ENCODE measurements at places on chromosomes 7 and 10.

DNA sequence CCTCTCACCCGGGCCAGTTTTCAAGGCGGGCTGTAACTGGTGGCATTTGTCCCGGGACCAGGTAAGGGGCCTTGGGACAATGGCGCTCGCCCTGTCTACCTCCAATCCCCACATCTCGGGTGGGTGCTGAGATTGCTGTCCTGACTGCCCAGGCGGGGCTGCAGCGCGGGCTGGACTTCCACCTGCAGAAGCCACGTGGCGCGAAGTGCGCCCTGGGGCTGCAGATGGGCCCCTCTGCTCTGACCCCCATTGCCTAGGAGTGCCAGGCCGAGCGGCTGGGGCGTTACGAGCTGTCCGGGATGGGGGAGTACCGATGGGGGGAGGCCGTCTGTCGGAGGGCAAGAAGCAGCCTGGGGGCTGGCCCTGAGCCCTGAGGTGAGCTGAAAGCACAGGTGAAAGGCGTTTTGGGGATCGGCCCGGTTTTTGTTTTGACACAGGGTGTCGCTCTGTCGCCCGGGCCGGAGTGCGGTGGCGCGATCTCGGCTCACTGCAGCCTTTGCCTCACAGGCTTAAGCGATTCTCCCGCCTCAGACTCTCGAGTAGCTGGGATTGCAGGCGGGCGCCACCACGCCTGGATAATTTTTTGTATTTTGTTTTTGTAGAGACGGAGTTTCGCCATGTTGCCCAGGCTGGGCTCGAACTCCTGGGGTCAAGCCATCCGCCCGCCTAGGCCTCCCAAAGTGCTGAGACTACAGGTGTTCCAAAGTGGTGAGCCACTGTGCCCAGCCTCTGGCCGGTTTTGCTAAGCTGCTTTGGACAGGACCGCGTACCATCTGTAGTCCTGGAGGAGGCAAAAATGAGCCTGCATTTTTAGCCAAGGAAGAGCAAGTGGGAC, at the start of gene SFXN2:
Gene SFXN2 (plus strand): TSS at position 16 of the 835 bp plus-strand sequence. CDS start 12,001 bp downstream, outside the sequence.
- peaks cover 34% of the 10 kb centered on the region for H3K4me1 ChIP-seq
- H3K4me3 ChIP-seq = peak within 1 kb of the TSS; percentile 98

- DNase-seq = peak; percentile 82
- peak overlapping the region; percentile 17 for H3K4me3 ChIP-seq
- peaks cover 52% of the 10 kb centered on the region for H3K4me1 ChIP-seq
- H3K27me3 ChIP-seq = no peaks in the 10 kb centered on the region
- peak overlapping the region; percentile 52 for H3K27ac ChIP-seq
Observed at GRCh38 chr7:35725280-35725680, 30.3 kb upstream of the HERPUD2 start.

GRCh38 chr7:124712017-124712416, 53.6 kb downstream of the GPR37 start:
- H3K4me1 ChIP-seq = no peaks in the 10 kb centered on the region
- H3K27ac ChIP-seq = no peak overlapping the region
- DNase-seq = no peak

DNA sequence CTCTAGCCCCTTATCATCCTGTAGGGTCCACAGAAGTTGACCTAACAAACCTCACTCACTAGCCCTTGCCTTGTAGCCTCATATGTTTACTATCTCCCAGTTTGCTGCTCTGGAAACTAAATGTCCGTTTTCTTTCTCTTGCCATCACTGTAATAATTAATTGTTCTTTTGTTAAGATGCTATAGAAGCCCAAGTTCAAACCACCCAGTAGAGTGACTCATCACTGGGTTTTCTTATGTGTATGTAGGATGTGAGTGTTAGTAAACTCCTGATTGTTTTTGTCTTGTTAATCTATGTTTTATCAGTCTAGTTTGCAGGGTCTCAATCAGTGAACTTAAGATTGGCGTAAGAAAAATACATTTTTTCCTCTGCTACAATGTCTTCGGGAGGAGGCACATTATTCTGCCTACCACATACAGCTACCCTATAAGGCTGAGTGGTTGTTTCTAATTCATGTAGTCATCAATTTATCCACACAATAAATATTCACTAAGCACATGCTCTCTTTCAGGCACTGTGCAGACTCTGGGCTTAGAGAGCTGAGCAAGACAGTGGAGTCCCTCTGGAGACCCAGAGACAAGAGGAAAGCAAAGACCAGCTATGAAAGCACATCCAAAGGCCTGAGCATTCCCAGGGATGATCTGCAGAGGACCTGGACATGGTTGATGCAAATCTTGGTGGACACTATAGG, 474.1 kb upstream of the AKR1E2 start:
- no peak overlapping the region for H3K27ac ChIP-seq
- H3K27me3 ChIP-seq = peaks cover 2% of the 10 kb centered on the region
- H3K4me3 ChIP-seq = no peak overlapping the region
- H3K36me3 ChIP-seq = no peaks in the 10 kb centered on the region
- H3K4me1 ChIP-seq = peaks cover 3% of the 10 kb centered on the region

GRCh38 chr10:131733596-131733995, 167.2 kb upstream of the PPP2R2D start:
- no peaks in the 10 kb centered on the region for H3K4me1 ChIP-seq
- no peaks in the 10 kb centered on the region for H3K27me3 ChIP-seq
- H3K36me3 ChIP-seq = no peaks in the 10 kb centered on the region
- DNase-seq = no peak
- H3K27ac ChIP-seq = no peak overlapping the region

GRCh38 chr7:70679661-70680060, 452.3 kb upstream of the GALNT17 start:
- DNase-seq = no peak
- peaks cover 17% of the 10 kb centered on the region for H3K4me1 ChIP-seq
- H3K27me3 ChIP-seq = no peaks in the 10 kb centered on the region
- no peaks in the 10 kb centered on the region for H3K36me3 ChIP-seq

GRCh38 chr7:1290679-1291356, 58.1 kb downstream of the UNCX start:
- no peaks in the 10 kb centered on the region for H3K36me3 ChIP-seq
- peaks cover 10% of the 10 kb centered on the region for H3K4me1 ChIP-seq
- DNase-seq = no peak
- peak overlapping the region; percentile 48 for H3K4me3 ChIP-seq

DNA sequence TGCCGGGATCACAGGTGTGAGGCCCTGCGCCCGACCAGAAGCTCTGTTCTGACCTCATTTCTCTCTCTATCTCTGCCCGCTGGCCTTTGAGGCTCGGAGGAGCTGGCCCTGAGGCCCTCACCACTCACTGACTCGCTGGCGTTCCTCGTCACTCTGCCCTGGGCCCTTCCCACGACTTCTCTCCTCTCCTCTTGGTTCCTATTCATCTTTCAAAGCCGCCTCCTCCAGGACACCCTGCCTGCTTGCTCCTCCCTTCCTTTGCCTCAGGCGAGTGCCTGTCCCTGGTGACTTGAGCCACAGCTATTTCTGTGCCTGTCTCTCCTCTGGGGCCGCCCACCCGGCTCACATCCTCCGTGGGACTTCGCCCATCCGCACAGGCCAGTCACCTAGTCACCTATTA, 17.3 kb upstream of the ADGRA1 start:
- no peak overlapping the region for H3K4me3 ChIP-seq
- no peaks in the 10 kb centered on the region for H3K36me3 ChIP-seq
- no peaks in the 10 kb centered on the region for H3K27me3 ChIP-seq
- DNase-seq = no peak
- no peak overlapping the region for H3K27ac ChIP-seq

DNA sequence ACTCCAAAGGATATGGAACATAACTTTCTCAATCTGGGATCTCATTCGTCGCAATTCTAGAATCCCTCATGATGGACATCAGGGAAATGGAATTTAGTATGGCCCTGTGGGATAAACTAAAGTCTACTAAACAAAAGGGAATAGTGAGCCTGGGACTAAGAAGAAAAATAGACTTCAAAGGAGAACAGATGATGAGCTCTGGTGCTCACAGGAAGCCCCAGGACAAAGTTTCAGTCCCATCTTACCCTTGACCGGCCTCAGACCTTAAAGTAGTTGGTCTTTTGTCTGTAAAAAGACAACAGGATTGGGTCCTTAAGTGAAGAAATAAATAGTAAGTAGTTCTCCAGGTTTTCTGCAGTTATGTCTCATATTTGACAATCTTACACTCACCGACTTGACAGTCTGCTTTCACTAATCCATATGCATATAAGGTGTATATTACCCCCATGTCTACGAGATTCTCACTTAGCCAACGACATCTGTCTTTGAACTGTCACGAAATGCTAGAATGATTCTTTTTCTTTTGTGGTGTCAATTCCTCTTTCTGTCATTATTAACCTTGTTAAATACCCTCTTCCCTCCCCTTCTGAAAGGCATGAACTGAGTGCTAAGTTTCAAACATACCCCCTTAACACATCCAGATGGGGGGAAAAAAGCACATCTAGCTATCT, 10.9 kb upstream of the IKZF1 start:
- H3K4me1 ChIP-seq = no peaks in the 10 kb centered on the region
- H3K27ac ChIP-seq = no peak overlapping the region
- no peaks in the 10 kb centered on the region for H3K27me3 ChIP-seq

DNA sequence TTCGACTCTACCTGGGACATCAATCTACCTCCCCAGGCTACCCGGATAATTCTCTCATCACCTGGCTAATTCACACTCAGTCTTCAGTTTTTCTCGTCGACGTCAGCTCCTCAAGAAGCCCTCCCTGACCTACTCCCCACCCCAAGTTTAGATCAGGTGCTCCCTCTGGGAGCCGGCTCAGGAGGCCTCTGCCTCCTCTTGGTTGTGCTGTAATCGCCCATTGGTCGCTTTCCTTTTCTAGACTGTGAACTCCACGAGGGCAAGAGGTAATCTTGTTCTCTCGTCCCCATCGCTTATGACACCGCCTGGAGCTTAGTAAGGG, 461 bp upstream of the WIPF3 start:
- H3K27ac ChIP-seq = no peak overlapping the region
- no peaks in the 10 kb centered on the region for H3K36me3 ChIP-seq
- no peak overlapping the region for H3K4me3 ChIP-seq
- peaks cover 3% of the 10 kb centered on the region for H3K4me1 ChIP-seq

- H3K4me1 ChIP-seq = no peaks in the 10 kb centered on the region
- H3K36me3 ChIP-seq = no peaks in the 10 kb centered on the region
- H3K27ac ChIP-seq = no peak overlapping the region
- H3K27me3 ChIP-seq = no peaks in the 10 kb centered on the region
- no peak for DNase-seq
- no peak overlapping the region for H3K4me3 ChIP-seq
Observed at GRCh38 chr10:112082120-112082519, 101.4 kb downstream of the GPAM start.
